ENCODE measurements at places on chromosomes 2 and 18.

DNA sequence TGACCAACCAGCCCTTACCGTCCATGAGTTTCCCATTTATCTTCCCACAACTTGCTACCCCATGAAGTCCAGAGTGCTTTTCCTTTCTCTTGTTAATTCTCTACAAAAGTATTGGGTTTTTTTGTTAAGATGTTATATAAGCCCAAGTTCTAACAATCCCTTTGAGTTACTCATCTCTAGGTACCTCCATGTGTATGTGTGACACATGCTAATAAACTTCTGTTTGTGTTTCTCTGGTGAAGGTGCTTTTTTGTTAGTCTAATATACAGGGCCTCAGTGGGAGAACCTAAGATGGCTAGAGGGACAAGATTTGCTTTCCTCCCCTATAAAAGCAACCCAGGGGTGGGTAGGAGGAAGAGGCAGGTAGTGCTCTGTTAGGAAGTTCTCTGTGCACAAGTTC lies 31.8 kb upstream of the RMDN2 start:
- DNase-seq, result no peak

GRCh38 chr2:45588158-45588829 lies 22.8 kb downstream of the SRBD1 start:
- no peak for DNase-seq

- DNase-seq, result no peak
Observed at GRCh38 chr2:146189541-146189940, 1655.3 kb upstream of the ACVR2A start.

GRCh38 chr2:6927186-6927585 lies 10.0 kb downstream of the RNF144A start:
- no peak for DNase-seq

DNA sequence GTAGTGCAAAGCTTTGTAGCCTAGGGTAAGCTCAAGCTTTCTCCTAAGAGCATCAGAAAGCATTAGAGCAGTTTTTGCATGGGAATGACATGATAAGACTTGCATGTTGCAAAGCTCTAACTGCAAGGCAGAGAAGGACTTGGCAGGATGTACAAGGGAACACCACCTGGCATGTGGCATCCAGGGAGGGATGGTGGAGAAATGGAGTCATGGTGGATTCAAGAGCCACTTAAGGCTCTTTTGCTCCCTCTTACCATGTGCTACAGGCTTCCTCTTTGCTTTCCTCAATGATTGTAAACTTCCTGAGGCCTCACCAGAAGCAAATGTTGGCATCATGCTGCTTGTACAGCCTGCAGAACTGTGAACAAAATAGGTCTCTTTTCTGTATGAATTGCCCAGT lies 266.0 kb downstream of the GLI2 start:
- no peak for DNase-seq

DNA sequence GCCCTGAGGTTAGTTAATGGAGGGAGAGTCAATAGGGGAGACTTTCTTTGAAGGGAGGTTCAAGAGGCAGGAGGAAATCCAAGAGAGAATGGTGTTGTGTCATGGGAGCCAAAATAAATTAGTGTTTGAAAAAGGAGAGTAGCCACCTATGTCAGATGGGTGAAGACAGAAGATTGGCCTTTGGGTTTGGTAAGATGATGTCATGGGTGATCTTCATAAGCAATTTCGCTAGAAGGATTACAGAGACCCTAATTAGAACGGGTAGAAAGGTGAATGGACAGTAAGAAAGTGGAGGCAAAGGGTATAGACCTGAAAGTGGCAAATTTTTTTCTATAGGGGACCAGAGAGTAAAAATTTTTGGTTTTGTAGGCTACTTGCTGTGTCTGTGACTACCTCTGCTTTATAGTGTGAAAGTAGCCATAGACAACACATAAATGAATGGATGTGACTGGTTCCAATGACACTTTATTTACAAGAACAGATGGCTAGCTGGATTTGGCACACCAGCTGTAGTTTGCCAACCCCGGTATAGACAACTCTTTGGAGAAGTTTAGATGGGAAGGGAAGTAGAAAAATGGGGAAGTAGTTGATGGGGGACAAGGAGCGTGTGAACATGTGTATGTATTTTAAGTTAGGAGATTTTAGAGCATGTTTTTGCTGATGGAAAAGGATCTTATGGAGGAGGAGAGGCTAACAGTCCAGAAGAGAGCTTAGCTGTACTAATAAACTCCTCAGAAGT lies 9.3 kb downstream of the STAMBP start:
- no peak for DNase-seq

- DNase-seq, result no peak
Observed at GRCh38 chr2:69205491-69205890, 181.5 kb downstream of the GFPT1 start.

DNA sequence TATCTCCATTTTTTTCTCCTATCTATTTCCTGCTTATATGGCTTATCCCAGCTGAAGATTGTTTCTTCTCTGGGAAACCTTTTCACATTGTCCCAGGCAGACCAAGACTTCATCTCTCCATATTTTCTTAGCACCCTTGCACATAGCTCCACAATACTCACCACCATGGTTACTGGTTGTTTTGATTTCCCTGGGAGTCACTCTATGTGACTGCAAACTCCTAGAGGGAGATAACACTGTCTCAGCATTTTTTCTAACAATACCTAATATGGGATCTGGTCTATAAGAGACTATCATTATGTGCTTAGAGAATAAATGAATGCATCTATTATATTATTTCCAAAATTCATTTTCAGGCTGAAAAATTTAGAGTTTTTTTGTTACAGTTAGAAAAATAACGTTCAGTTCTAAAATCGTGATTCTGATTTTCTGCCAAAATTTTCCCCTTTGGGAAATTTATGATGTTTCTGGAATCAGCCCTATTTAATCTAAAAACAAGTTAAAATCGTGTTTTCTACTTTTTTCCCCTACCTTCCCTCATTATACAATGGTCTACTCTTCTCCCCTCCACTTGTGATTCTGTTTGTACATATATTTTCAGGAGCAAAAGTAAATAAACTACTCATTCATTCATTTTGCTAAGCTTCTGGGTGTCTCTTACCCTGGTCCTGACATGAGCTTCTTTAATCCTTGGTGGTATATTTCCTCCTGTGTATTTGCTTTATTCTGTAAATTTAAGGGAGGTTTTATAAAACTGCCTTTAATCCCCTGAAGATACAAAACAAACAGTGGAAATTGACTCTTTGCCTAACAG lies 95.4 kb downstream of the HNMT start:
- DNase-seq, result no peak

DNA sequence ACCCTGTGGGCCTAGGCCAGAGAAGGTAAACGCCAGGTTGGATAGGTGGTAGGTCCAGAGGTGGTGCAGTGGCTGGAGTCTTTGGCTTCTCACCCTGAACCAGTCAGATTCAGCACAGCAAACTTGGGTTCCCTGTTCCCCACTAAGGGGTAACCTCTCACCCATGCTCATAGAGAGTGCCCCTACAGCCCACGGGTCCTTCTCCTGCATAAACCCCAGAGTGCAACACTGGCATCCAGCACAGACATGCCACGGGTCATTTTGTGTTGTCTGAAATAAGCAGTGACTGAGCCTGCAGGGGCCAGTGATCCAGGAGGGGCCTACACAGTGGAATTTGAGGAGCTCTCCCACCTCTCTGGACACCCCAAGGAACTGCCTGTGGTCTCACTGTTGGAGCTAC lies 40.5 kb upstream of the ATP6V1B1 start:
- DNase-seq, result no peak

DNA sequence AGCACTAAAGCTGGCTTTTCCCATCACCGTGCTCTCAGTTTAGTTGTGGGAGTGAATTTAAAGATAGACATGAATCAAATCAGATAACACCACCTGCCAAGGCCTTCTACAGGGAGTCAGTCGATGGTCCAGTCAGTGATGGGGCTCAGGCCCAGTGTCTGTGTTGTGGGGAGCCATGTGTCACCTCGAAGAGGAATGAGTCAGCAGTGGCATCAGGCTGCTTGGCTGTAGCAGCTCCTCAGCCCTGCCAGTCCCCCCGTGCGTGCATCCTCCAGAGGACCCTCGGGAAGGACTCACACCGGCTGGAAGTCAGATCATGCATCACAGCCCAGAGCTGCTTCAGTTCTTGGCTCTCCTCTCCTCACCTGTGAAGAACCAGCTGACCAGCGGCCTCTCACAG lies 420.4 kb upstream of the RAB6C start:
- no peak for DNase-seq

DNA sequence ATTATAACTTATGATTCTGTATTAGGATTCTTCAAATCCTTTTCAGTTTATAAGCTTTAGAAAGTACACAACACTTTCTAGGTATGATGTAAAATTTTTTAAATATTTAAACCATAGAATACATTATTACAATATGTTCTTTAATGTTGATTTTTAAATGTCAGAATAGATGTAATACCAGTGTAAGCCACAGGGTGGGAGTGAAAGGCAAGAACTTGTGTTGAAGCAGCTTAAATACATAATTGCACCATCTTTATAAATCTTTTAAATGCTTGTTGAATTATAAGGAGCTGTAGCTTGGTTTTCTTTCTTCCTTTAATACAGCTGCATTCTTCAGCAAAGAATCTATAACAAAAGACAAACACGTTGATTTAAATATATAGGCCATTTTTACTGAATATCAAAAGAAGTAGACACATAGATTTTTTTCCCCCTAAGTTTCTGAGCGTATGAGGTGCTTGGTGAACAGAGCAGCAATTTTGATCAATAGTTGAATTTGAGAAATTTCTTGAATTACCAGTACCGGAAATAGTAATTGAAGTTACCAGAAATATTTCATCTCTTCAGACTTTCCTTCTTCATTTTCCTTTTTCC lies 63.0 kb downstream of the TANK start:
- DNase-seq, result peak; percentile 65

DNA sequence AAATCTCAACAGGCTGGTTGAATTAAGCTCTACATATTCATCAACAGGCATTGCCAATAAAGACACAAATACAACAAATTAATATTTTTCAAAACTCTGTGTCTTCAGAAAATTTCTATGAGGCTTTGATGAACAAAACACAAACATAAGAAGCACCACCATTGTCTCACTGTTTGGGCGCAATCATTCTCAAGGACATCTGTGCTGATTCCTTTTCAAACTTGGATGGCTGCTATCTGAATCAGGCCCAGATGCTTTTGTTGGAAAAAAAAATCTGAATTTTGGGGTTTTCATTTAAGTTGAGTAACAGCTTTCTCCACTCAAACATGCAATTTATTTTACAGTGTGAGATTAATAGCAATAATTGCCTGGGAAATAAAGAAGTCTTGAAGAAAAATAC lies 173.8 kb downstream of the NRXN1 start:
- DNase-seq, result no peak

DNA sequence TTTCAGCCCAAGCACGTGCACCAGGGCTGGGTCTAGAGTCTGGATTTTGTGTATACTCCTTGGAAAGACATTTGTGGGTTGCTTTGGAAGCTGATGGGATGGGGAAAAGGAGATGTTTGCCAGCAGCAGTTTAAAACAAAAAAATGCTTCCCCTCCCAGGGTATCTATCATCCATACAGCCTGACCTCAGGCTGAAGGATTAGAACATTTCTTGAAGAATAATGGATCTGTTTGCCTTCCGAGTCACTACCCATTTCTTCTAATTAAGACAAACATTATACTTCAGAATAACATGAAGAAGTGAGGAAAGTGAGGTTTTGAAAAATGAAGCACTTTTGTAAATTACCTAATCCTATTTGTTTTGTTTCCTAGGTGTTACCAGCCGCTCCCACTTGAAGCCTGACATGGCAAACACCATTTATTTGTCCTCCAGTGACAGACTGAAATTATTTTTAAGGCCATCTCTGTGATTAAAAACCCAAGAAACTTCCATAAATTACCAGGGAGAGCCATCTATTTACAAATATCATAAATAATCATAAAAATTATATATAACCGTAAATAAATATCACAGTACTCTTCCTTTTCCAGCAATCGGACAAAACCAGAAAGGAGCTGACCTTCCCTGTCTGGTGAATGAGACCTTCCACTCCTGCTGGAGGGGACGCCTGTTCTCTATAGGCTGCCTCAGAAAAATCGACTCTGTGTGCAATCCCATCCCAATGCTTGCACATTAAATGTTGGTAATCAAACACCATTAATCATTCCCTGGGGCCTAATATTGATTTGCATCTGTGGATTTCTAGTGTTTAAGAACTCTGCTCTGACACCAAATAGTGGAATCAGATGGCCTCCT lies 106.8 kb downstream of the C1D start:
- no peak for DNase-seq

GRCh38 chr2:71155846-71156245 lies 25.4 kb downstream of the MPHOSPH10 start:
- no peak for DNase-seq

DNA sequence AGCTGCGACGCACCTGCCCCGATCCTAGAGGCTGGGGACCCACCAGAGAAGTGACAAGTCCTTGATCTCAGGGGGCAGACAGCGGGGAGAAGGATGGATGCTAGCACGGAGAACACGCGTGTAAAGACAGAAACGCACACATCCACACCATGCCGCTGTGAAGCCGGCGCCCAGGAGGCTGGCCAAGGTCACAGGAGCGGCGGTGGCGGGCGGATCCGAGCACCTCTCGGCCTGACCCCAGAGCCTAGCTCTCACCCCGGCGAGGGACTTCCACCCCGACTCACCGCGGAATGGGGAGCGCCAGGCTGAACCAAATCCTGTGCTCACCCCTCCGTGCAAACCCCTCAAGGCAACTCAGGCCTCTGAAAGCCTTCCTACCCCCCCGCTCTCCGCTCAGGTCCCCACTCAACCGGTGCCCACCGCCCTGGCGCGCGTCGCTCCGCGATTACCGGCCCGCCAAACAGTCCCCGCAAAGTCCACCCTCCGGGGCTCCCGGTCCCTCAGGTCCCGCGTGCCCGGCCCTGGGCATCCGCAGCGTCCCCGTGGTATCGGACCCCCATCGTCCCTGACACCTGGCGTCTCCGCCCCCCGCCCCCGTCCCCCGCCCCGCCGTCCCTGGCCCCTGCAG lies 460 bp upstream of the LRRFIP1 start:
- no peak for DNase-seq

DNA sequence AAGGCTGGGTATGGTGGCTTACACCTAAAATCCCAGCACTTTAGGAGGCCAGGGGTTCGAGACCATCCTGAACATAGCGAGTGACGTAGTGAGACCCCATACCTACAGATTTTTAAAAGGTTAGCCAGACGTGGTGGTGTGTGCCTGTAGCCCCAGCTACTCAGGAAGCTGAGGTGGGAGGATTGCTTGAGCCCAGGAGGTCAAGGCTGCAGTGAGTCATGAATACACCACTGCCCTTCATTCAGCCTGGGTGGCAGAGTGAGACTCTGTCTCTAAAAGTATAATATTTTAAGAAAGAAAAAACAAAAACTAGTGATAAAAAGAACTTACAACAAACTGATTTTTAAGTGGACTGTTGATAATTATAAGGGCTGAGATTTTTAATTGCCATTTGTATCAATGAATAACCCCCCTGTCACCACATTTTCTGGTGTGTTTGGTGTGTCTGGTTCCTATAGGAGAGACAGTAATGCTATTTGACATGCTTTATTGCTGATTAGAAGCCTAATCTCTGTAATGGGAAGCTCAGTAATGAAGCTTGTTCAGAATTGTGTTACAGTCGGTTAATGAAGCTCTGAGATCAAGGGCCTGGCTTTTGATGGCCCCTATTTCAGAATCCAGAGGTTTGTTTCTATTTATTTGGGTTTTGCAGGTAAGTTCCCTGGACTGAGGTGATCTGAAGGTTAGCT lies 147.0 kb downstream of the NEDD4L start:
- no peak for DNase-seq

GRCh38 chr18:68714366-68714711 lies 569 bp downstream of the TMX3 start:
- DNase-seq, result peak; percentile 7
